ENCODE measurements at places on chromosomes 7 and 10.

GRCh38 chr10:103467406-103467805 lies 8.7 kb upstream of the CALHM1 start:
- DNase-seq: no peak

DNA sequence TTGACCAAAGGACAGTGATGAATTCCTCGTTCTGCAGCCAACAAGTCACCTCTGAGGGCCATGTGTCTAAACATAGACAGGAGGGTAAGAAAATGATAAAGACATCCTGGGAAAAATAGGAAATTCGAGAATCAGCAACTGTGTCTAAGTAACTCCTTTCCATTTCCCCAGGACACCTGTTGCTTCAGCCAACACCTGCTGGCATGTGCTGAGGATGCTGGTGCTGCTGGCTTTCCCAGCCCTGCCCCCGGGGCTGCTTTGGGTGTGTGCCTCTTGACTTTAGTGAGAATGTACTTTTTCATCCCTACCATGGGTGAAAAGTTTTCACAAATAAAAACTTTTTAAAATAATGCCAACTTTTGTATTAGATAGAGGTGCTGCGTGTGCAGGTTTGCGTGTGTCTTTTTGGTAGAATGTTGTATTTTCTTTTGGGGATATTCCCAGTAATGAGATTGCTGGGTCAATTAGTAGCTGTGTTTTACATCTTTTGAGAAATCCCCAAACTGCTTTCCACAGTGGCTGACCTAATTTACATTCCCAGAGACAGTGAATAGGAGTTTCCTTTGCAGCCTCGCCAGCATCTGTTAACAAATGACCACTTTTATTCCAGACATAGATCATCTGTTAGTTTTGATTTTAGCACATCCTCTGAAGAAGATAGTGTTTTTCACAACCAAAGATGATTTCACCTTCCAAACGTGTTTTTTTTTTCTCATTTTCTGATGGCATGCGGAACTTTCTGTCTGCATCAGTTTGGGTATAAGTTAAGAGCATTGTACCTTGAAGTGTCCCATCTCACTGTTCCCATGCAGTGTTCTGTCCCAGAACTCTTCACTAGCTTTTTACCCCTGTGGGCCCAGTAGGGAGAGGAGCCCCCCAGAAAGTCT lies 104.2 kb upstream of the ACBD5 start:
- no peak for DNase-seq

- no peak for DNase-seq
Measured at GRCh38 chr10:118047157-118047719, 497 bp upstream of the RAB11FIP2 start.

DNA sequence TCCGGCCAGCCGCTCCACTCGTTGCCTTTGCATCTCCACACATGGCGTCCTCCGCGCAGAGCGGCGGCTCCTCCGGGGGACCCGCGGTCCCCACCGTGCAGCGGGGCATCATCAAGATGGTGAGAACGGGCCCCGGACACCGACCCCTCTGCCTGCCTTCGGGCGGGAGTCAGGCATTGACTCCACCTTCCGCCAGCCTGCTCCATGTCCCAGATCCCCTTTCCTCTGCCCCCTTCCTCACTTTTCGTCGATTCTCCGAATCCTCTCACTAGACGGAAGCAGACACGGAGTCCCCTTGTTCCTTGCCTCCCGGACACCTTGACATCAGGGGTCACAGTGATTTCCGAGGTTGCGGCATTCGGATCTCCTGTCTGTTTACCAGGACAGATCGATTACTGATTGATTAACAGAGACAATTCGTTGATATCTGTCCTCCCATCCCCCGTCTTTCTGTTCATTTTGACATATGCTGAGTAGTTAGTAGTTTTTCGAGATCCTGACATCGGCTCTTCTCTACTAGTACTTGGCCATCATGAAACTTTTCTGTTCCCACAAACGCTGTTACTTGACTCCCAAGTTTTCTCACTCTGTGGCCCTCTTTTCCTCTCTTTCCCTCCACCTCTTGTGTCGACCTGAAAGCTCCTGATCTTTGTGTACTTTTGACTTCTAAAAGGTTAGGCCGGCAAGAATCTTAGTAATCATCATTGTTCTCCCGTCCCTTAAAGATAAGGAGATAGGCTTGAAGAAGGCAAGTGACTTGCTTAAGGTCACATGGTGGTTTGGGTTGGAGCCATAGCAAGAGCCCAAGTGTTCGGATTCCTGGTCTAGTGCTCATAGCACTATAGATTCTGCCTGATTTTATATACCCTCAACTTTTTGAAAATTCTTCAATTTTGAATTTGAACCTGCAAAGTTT lies 597 bp downstream of the SND1 start:
- no peak for DNase-seq

GRCh38 chr7:157863906-157864810 lies 527.4 kb downstream of the DNAJB6 start:
- no peak for DNase-seq

- DNase-seq: no peak
Measured at GRCh38 chr10:127344346-127344745, 148.0 kb upstream of the INSYN2A start.

GRCh38 chr7:33959676-33960075 lies 54.3 kb downstream of the BMPER start:
- no peak for DNase-seq

DNA sequence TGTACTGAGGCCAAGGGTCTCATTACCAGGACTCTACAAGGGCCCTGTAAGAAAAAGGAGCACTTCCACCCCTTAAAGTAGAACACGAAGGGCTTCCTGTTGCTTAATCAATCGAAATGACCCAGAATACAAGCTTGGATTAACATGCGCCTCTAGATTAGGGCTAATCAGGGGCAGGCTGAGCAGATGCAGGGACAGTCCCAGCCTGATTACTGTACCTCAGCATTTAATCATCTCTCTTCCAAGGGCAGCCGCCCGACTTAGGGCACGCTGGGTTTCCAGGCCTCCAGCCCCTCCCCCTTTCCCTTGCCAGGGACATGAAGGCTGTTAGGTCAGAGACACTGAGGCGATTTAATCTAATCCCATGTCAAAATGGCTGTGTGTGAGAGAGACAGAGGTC lies 138.6 kb downstream of the NRF1 start:
- DNase-seq: no peak

DNA sequence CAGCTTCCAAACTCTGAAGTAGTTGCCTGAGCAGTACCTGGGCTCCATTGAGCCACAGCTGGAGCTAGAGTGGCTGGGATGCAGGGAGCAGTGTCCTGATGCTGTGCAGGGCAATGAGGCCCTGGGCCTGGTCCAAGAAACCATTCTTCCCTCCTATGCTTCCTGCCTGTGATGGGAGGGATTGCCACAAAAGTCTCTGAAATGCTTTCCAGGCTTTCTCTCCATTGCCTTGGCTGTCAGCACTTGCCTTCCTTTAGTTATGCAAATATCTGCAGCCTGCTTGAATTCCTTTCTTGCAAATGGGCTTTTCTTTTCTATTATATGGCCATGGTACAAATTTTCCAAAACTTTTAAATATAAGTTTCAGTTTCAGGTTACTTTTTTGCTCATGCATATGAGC lies 972.2 kb upstream of the MBL2 start:
- DNase-seq: no peak

- no peak for DNase-seq
Measured at GRCh38 chr10:103224133-103224532, 21.6 kb upstream of the RPEL1 start.

DNA sequence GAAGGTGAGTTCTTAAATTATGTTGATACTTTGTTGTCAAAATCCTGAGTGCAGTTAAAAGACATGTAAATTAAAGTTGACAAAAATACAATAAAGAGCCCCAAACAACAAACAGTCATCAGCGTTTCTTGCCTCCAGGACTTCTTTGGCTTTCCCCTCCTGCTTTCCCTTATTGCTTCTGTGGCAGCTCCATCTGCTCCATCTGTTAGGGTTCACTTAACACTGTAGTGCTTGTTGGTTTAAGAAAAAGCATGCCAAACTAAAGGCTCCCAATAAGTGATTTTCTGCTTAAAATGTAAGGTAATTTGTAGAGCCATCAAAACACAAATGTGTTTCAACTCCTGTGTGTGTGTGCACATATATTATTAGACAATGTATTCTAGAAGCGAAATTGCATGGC lies 254.3 kb upstream of the GNAI1 start:
- no peak for DNase-seq

- DNase-seq: no peak
Measured at GRCh38 chr10:95988702-95989101, 54.7 kb upstream of the CCNJ start.

DNA sequence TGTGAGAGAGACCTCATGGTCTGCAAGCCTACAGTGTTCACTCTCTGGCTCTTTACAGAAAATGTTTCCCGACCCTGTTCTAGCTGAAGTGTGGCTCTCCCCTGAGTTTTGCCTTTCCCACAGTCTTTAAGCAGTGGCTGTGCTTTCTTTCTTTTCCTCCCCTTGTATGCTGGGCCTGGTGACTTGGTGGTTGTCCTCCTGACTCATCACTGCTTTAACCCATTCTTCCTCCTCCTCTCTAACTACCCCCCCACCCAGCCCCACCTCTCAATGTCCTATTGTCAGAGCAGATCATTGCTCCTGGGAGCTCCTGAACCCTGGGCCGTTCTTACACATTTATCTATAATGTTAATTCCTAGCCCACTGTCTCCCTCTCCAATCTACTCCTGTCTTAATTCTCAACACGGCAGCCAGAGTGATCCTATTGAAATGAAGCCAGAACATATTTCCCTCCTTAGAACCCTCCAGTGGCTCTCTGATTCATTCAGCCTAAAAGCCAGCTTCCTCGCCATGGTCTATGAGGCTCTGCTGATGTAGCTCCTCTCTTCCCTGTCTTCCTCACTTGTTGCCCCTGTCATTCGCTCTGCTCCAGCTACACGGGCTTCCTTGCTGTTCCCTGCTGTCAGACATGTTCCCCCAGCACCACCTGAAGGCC lies 55.0 kb downstream of the DENND11 start:
- DNase-seq: no peak

GRCh38 chr10:100216006-100216405 lies 13.4 kb downstream of the CHUK start:
- DNase-seq: no peak

DNA sequence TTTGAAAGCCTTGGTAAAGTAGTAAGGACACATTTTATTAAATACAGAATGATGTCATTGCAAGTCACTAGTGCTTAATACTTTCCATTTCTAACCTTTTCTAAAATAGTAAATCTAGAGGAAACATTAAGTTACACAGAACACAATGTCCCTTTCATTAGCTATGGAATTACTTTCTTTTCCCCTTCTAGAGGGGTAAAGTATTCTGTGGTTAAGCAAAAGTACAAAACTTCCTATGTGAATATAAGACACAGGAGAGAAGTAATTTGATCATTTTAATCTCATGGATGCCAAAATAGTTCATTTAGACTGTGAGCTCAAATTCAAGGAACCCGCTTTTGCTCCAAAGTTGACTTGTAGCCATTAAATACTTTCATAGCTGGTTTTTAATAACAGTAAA lies 49.8 kb downstream of the SEMA3E start:
- no peak for DNase-seq

DNA sequence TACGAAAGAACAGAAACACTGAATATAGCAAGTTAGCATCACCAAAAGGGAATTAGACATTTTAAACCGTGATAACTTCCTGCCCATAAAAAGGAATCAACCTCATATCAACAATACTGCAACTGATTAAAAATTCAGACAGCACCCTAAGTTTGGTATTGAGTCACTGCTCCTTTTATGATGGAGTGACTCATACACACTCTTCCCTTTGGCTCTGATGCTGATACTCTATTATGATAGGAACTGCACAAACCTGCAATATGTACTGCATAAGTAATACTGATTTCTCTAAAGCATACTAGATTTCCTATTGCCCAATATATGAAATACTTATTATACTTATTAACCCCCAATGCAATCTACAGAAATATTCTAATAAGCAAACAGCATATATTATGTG lies 118.7 kb downstream of the PARD3 start:
- no peak for DNase-seq

- DNase-seq: no peak
Measured at GRCh38 chr7:78850093-78850740, 603.2 kb downstream of the MAGI2 start.

GRCh38 chr10:13499150-13499549 lies 29.7 kb downstream of the BEND7 start:
- DNase-seq: no peak

GRCh38 chr7:150621376-150621775 lies 10.8 kb downstream of the GIMAP6 start:
- no peak for DNase-seq

GRCh38 chr10:35165136-35165535 lies 38.5 kb downstream of the CREM start:
- no peak for DNase-seq

DNA sequence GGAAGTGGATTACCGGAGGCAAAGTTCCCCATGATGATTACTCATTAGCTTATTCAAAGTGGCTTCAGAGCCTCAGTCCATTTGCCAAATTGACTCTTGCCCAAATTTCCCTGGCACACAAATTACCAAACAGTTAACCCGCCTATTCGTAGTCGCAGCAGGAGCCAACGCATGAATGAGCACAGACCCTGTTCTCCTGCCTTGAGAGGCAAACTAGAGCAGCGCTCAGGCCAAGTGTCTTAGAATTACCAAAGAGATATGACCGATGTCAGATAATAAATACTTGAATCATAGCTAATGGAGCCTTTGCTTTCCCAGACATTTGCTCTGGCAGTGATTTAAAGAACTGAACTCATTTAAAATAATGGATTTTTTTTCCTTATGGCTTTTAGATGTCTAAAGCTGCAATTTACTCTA lies 64.9 kb downstream of the CTTNBP2 start:
- no peak for DNase-seq

- no peak for DNase-seq
Measured at GRCh38 chr10:101379663-101380352, 25.8 kb downstream of the BTRC start.

GRCh38 chr10:98308669-98309365 lies 40.8 kb upstream of the LOXL4 start:
- no peak for DNase-seq

- DNase-seq: no peak
Measured at GRCh38 chr7:17056491-17057142, 174.8 kb upstream of the AGR3 start.

DNA sequence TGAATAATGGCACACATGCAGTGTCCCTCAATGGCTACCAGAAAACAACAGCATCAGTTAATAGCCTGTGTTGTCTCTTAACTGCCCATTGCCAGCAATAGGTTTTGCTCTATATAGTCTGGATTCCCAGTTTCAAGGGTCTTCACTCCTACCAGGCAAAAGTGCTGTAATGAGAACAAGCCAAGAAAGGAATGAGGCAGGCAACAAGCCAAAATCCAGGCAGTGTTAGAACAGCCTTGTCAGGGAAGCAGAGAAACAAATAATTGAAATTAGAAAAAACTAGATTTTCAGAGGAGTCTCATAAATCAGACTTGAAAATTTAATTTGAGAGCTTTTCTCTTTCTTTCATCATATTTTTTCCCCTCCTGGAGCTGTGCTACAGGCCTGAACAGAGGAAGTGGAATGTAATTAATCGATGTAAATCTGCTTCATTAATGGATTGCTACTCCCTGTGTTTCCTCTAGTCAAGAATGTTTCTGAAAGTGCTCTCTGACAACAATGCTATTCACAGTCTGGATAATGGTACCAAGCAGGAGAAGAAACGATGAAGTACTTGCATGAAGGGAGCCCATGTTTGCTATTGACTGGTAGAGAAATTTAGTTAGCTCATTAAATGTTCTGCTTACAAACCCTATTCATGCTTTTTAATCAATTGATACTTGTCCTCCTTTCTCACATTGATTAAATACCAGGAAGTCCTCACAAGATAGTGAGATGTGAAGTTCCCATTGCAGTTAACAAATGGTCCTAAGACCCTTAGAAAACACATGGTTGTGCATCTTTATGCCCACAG lies 202.0 kb upstream of the LRRTM3 start:
- DNase-seq: no peak

- no peak for DNase-seq
Measured at GRCh38 chr10:64477791-64478190, 956.6 kb downstream of the REEP3 start.

GRCh38 chr7:45665172-45665571 lies 91.0 kb downstream of the ADCY1 start:
- no peak for DNase-seq
